Renal cortex interstitium (tissue), 15 donors: ENCODE measurements at places on chromosomes 1 and 21.

DNA sequence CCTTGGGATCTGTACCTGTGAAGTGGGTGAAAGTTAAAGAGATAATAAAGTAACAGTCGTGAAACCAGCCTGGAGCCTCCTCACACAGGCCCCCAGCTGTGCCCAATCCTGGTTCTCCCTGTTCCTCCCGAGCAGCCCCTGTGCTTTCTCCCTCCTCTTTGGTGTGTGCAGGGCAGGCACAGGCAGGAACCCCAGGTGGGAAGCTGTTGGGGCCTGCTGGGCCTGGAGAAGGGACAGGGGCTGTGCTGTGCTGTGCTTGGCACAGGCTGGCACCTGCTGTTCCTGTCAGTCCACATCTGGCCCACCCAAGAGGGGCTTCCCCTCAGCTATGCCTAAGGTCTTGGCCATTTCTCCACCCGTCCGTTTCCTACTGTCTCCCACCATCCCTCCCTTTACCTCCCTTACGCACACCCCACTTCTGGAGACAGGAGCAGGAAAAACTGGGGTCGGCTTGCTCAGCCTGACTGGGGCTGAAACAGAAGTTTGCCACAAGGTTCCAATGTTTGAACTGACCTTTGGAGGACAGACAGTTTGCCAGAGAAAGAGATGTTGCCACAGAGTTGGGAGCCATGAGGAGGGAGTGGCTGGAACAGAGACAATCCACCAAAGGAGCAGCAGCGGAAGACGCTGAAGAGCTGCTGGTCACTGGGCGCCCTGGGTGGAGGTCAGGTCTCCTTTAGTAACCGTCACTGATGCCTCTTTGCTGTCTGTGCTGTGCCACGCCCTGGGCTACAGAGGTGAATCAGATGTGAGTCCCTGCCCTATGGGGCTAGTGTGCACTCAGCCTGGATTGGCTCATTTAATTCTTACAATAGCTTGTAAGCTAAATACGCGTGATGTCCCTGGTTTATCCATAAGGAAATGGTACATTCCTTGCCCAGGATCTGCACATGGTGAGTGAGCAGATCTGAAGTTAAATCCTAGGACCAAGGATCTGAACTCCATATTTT lies 18.8 kb upstream of the ARTN start:
- DNase-seq = no peak

- no peak for DNase-seq
Observed at GRCh38 chr1:224368409-224368808, 11.7 kb downstream of the CNIH4 start.

DNA sequence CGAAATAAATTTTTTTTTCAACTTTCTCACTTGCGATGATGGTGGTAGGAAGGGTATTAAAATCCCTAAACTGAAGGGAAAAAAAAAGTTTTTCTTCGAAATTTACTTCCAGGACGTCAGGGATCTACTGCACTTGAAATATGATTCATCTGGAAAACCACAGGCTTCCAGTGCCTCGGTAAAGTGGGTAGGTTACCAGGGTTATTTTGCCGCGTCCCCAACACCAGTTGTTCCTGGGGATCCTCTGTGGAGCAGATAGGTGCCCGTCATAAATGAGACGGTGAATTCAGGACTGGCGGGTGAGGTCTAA lies 773 bp downstream of the RABIF start:
- DNase-seq = no peak

DNA sequence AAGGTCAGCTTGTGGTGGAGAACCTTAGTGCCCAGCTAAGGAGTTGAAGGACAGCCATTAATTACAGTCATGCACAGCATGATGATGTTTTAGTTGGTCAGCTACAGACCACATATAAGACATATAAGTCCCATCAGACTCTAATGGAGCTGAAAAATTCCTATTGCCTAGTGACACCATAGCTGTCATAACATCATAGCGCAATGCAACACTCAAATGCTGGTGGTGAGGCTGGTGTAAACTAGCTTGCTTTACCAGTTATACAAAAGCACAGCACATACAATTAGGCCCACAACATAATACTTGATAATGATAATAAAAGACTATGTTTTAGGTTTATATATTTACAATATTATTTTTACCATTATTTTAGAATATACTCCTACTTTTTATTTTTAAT lies 4.0 kb downstream of the ECHDC2 start:
- DNase-seq = no peak

- DNase-seq = no peak
Observed at GRCh38 chr1:86939406-86939805, 25.0 kb downstream of the HS2ST1 start.

DNA sequence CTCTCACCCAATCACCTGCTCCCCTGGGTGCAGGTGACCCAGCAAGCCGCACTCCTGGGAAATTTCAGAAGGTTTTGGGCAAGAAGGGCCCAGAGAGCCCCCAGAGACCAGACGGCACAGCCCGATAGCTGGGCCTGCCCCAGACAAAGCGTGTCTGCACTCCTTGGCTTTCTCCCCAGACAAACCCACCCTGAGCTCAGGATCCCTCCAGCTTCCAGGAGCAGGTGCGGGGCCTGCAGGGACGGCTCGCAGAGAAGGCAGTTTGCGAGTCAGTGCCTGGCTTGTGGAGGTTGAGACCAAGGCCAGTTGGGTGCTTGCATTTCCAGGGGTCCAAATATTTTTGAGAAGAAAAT lies 6.7 kb downstream of the PDE9A start:
- DNase-seq = no peak

DNA sequence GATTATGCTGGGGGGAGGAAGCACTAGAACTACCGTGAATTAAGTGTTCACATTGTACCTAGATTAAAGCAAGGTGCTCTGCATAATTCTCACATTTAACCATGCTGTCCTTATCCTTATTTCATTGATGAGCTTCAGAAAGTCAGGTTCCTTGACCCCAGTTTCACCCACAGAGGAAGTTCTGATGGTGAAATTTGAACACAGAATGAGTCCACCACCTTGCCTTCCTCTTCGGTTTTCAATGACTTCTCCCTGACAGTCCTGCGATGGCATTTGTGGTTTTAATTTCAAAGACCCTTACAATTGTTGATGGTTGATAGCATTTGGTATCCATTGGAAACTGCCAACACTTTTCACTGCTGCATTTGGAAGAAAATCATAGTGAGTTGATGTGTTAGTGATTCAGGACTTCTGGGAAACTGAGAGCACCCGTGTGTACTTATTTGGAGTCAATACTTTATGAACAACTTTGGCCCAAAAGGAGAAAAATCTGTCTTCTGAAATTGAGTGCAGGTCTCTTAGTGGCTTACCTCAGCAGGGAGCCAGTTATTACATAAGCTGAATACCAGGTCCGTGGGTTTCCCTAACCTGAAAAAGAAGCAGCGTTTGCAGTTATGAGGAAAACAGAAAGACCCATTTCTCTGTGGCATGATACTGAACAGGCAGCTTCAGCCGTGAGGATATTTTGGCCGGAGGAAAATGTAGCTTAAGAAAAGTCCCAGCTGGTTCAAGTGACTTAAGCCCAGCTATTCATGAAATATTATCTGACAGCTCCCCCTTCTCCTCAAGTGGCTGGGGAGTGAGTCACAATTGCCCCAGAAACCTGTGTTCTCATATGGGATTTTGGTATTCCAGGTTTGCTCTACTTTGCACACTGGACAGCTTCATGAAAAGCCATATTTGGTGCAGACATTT lies 47.5 kb downstream of the ROR1 start:
- DNase-seq = no peak

GRCh38 chr1:200625381-200625824 lies 4.9 kb upstream of the KIF14 start:
- DNase-seq = no peak

GRCh38 chr1:43366179-43366578 lies 1.6 kb downstream of the ELOVL1 start:
- no peak for DNase-seq

DNA sequence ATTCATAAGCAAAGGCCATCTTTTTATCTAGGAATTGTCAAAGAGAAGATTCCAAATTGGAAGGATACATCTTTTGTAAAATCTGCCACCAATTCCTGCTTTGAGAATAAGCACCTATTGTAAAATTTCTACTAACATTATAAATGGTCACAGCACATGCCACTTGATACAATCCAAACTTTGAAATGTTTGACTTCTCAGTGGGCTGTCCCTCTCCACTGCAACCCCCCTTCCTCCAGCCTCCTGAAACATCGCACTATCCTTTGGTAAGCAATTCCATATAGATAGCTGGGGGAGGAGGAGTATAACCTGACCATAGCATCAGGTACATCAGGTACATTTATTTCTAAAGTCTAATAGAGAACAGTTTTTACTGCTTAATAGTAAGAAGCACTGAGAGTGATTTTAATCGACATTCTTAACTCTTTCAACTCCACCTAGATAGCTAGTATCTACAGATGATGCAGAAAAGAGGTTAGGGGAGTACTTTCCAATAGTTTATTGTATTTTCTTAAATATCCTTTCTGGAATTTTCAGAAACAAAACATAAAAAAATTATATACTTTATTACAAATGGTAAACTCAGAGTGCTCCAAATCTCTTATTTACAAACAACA lies 2.9 kb downstream of the JUN start:
- no peak for DNase-seq

DNA sequence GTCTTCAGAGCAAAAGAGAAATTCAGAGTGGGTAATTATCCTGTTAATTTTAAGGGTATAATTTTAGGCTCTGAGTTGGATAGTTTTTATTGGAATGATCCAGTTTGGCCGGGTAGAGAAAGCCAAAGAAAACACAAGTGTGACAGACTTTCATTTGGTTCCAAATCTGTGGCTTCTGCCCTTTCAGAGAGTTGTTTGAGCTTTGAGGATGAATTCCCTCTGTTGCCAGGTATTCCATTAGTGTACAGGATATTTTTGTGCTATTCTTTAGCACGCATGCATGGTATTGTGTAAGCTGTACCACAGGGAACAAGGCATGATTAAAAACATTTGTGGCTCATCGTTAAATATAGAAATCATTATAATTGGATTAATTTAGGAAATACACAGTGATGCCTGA lies 384.4 kb downstream of the ADGRL2 start:
- DNase-seq = no peak

GRCh38 chr1:83055391-83056170 lies 943.4 kb downstream of the TTLL7 start:
- no peak for DNase-seq

DNA sequence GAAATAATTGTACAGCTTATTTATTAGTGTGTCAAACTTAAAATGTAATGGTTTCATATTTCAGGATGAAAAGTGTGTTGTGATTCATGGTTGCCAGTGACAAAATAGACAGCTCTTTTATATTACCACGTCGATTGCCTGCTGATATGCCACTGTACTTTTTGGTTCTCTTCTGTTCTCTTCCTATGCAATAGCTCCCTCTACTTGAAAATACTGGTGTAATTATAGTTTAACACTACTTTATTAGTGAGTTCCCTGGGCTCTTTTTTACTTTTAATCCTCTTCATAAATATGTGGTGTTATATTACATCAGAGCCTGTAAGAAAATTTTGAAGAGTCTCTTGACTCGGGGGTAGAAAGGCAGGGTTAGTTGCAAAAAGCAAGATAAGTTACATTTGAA lies 111.3 kb downstream of the PATJ start:
- DNase-seq = no peak
